Dermis microvascular lymphatic vessel endothelial cell (primary cell): ENCODE measurements at places on chromosomes 6 and 20. TPM values are rescaled to one million over a fixed set of nuclear protein-coding genes. Genes with fewer than 3 reads are reported as not detected.

The KIF16B gene
- total RNA-seq, result 8.1 and 8.6 TPM in 2 replicates

The LINC00237 gene
- total RNA-seq, result under 0.01 TPM in 1 of 2 replicates, not detected in the other

The RIPOR2 gene
- total RNA-seq, result 0.13 TPM in 2 replicates

The CRIP3 gene
- total RNA-seq, result not detected in 2 replicates

The F13A1 gene
- total RNA-seq, result not detected in 2 replicates

The VWA7 gene
- under 0.01 and 0.13 TPM in 2 replicates for total RNA-seq

The PTPN1 gene
- total RNA-seq, result 25.5 and 29.6 TPM in 2 replicates

The RBCK1 gene
- total RNA-seq, result 53.7 and 80.9 TPM in 2 replicates

The SMIM13 gene
- 9.5 and 11.8 TPM in 2 replicates for total RNA-seq
